Panc1 (cell line): ENCODE measurements at places on chromosomes 5 and 9.

GRCh38 chr5:75048457-75048953 is 3.9 kb downstream of the GCNT4 start:
- DNase-seq = no peak

- DNase-seq = no peak
Measured at GRCh38 chr9:136409557-136410455, 608 bp downstream of the ENTR1 start.

GRCh38 chr5:100562821-100563220 is 27.6 kb downstream of the FAM174A start:
- no peak for DNase-seq

GRCh38 chr9:19140259-19140658 is 13.0 kb upstream of the PLIN2 start:
- no peak for DNase-seq

DNA sequence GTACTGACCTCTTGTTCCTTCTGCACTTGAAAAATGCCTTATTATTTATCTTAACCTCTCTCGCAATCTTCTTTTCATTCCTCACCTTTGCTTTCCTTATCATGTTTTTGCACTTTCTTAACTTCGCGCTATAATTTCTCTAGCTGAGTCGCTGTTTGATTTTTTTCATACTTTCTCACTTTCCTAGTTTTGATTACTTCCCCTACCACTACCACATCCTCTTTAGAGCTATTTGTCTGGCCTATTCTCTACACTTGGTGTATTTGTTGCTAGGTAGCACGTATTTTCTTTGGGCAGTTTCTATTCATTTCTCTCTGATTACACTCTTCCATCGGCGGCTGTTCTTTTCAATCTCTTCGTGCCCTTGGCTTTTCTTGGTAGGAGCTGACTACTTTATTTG is 611.8 kb downstream of the BNC2 start:
- DNase-seq = no peak

DNA sequence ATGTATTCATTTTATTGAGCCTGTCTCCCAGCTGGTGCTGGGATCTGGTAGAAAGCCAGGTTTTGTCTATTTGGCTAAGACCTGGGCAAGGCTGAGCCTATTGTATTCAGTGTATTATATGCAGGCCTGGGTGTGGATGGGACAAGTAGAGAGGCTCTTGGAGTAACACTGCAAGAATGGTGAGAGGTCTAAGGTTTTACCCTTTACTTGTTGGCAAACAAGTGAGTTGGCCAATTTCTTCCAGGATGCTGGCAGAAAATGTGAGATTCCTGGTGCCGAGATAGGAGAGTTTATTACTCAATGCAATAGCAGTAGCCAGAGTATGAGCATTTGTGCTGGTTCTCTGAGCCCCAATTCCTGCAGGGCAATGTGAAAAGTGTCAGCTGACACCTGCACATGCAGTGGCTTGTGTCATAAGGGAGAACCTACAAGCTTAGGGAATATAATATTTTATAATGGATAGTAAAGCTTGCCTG is 141.7 kb upstream of the PRLR start:
- no peak for DNase-seq

GRCh38 chr5:40405996-40406740 is 273.5 kb upstream of the PTGER4 start:
- DNase-seq = no peak

GRCh38 chr5:112979723-112980122 is 3.1 kb downstream of the DCP2 start:
- no peak for DNase-seq

DNA sequence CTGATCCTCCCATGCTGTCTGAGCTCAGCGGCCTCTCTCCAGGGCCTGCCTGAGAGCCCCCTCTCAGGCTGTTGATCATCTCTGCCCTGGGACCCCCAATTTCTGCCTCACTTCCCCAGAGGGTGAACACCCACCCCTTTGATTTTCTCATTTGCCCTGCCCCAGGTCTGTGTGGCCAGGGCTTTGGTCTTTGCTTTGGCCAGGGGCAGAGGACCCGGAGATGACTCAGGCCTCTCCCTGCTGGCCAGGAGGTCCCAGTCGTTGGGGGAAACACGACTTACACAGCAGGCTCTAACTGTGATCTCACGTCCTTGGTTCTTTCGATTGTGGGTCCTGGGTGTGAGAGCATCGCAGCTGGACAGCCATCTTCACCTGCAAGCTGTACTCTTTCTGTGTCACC is 1.1 kb upstream of the ADAMTS2 start:
- no peak for DNase-seq

GRCh38 chr5:167049771-167050567 is 1241.5 kb upstream of the WWC1 start:
- DNase-seq = no peak

GRCh38 chr5:92838253-92838652 is 742.8 kb downstream of the NR2F1-AS1 start:
- DNase-seq = no peak

GRCh38 chr5:25334350-25334749 is 689.6 kb upstream of the CDH10 start:
- DNase-seq = no peak

DNA sequence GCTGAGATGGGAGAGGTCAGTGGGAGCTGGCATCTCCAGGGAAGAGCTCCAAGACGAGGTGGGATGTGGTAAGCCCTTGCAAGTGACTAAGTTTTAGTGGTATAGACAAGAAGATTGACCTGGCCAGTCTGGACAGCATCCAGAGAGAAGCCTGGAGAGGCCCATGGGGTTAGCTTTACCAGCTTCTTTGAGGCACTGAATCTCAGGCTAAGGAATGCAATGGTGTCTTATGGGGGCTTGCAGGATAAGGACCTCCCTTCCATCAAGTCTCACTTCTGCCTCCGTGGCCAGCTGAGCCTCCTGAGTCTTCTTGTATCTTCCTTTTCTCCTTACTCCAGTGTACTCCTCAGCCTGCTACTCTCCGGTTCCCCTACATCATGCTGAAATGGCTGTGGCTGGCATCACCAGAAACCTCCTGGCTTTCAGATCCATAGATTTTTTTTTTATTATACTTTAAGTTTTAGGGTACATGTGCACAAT is 56.5 kb upstream of the JADE2 start:
- DNase-seq = no peak

GRCh38 chr5:146395193-146395592 is 51.9 kb upstream of the TCERG1 start:
- DNase-seq = no peak

DNA sequence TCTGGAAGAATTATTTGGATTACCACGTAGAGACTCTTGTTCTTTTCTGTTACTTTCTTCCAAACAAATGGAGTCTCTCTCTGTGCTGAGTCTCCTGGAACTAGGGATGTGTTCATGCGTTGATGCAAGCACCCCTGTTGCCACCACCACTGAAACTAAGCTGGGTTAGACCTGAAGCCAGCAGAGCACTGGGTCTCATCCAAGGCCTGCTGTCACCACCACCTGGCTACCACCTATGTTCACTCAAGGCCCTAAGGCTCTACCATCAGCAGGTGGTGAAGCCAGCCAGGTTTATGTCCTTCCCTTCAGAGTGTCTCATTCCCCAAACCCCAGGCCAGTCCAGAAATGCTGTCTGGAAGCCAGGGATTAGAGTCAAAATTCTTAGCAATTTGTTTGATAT is 13.3 kb downstream of the RIC1 start:
- no peak for DNase-seq

DNA sequence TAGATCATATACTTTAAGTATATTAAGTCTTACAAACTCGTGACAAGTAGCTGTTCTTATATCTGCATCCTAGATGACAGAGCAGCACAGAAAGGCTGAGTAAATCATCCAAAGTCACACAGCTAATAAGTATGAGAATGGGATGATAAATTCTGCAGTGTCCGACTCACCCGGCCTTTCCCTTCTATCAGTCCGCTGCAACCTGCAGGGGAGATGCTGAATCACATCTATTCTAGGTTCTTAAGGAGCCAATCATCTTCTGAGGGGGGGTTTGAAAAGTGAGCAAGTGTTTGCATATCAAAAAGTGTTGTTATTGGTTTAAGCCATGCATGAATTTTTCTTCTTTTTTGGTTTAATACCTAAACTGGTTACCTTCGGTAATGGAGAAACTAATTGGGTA is 38.9 kb downstream of the ADAMTS16 start:
- no peak for DNase-seq

- no peak for DNase-seq
Measured at GRCh38 chr5:135632798-135633197, 54.0 kb upstream of the CXCL14 start.

- no peak for DNase-seq
Measured at GRCh38 chr9:129834489-129835127, 467 bp downstream of the C9orf78 start.

DNA sequence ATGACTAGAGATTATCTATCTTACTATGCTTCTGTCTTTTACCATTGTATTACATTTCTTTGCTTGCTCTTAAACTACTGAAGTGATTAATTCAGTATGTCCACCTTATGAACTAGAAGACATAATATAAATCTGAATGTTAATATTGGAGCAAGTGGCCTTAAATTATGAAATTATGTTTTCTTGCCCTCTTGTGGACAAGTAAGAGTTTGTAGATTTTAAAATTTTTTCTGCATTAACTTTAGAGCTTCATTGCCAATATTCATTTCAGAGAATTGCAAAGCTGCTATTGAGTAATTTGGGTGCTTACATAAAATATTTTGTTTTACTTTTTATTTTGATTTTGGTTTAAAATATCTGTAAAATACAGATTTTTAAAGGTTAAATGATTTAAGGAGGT is 55.3 kb downstream of the RANBP17 start:
- DNase-seq = no peak

DNA sequence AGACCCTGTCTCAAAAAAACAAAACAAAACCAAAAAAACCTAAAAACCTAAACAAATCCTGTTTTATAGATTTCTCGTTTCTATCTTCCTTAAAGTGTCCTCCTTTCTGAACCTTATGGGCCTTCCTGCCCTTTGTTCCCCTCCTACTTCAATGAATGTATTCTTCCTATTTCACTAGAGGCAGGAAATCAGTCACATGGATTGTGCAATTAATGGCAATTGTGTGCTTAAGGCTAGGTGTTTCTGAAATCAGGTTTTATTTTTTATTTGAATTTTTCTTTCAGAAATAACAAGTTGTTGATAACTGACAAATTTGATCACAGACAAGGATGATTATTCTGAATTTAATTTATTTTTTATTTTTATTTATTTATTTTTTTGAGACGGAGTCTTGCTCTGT is 220.6 kb upstream of the SEMA6A start:
- DNase-seq = no peak

DNA sequence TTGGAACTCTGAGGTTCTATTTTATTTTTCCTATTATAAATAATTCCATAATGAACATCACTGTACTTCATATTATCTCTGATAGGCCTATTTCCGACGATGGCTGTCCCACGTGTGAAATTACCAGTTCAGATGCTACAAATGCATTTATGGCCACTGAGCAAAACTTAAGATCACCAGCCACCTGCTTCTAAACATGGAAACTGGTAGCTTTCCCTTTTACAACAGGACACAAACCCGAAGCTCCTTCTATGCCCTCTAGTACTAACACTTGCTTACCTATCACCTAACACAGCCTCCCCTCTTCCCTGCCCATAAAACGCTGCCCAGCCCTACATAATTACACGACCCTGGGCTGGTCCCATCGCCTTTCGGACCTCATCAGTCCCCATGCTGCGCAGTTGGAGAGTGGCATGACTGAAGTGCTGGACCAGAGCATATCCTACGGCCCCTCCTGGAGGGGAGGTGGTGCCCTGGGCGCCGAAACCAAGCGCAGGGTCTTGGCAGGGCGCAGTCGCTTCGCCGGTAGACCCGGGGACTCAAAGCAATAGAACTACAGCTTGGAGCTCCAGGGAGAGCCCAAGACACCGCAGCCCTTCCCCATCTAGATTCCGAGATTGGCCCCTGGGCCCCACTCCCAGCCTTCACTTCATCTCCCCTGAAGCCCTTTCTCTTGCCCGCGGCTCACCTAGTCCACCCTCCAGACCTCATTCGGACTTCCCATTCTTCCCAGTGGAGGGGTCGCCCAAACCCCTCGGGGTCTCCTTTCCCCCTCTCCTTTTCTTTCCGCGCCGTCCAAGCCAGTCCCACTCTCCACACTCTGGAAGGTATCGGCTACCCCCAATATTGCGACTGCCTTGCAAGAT is 1.0 kb upstream of the SAP30L start:
- no peak for DNase-seq

DNA sequence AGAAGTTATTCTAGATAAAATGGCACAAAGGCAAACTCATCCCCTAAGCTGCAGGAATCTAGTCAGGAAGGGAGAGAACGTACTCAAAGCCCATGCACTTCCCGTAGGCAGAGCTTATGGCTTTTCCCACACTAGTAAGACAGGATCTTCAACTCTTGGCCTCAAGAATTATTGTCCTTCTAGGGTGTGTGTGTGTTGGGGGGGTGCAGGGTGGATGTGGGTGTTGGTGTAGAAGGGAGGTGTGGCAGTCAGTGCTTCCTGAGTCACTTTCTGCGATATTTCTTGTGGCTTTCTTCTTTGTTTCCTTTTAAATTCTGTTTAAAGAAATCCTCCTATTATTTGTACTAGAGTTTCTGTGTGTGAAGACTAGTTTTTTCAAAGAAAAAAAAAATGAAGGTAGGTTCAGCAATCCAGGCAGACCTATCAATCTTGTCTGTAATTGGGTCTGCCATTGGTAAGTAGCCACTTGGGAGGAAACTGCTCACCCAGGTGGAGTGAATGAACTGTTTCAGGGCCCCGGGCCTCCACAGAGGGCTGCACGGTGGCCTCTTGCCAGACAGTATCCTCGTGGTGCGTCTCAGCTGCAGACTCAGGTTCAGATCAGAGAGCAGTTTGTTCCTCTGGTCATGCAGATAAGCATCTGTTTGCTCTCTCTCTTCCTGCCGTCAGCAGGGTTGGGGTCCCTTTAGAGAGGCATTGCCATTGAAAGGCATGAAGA is 131.9 kb downstream of the NPR3 start:
- DNase-seq = no peak

DNA sequence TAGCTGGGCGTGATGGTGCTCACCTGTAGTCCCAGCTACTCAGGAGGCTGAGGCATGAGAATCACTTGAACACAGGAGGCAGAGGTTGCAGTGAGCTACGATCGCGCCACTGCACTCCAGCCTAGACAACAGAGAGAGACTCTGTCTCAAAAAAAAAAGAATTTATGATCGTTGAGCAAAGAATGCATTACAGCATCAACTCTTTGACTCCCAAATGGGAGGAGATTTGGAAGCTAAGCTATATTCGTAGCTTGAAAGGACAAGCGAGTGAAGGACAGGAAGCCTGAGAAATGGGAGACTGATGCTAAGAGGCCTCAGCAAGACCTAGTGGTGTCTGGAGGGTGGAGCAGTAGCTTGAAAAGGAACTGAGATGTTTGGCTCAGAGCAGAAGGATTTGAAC is 10.3 kb upstream of the CCIN start:
- DNase-seq = no peak
